ENCODE measurements at places on chromosomes 3 and 15. TPM values are rescaled to one million over a fixed set of nuclear protein-coding genes. Genes with fewer than 3 reads are reported as not detected.

The TP63 gene
- 0.32 TPM for total RNA-seq

The SLC25A20 gene
- total RNA-seq: 6.7 TPM

The LRTM1 gene
- not detected for total RNA-seq

The TMED3 gene
- total RNA-seq: 44.4 TPM

The DNAH12 gene
- total RNA-seq: 0.68 TPM

All from endodermal cell (in vitro differentiated cells).